Effector memory CD8-positive, alpha-beta T cell (primary cell): ENCODE measurements at places on chromosomes 2 and 18.

DNA sequence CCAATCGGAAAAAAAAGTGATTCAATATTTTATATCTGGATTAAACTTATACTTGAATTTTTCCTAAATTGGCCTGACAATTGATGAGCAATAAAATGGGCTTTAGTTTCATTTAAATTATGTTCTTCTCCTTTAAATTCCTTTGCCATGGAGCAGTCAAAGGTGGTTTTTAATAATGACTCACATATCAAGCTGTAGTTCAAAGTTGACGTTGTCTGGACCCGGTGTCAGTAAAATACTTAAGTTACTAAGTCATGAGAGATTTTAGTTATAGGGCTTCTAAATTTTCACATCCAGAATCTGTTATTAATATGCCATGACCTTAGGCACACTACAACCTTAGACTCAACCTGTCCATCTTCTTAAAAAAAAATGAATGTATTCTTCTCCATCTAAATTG, 62.5 kb downstream of the CDH2 start:
- no peaks in the 10 kb centered on the region for H3K27me3 ChIP-seq
- no peaks in the 10 kb centered on the region for H3K4me1 ChIP-seq
- H3K27ac ChIP-seq = no peak overlapping the region

DNA sequence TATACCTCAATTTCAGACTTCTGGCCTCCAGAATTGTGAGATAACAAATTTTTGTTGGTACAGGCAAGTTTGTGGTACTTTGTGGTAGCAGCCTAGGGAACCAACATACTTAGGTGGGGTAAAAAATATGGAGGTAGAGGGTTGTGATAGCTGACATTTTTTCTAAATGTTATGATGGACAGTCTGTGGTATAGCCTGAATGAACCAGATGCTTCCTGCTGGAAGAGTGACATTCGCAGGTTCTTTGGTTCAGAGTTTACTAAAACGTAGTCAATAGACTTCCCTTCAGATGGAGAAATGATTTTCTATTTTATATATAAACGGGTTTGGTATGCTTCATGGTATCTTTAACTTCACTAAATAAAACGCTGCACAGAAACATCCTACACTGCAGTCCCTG, 42.8 kb downstream of the PMAIP1 start:
- DNase-seq = no peak
- no peak overlapping the region for H3K27ac ChIP-seq

- H3K4me1 ChIP-seq = no peaks in the 10 kb centered on the region
- H3K27me3 ChIP-seq = no peaks in the 10 kb centered on the region
- no peaks in the 10 kb centered on the region for H3K36me3 ChIP-seq
- no peak overlapping the region for H3K4me3 ChIP-seq
Observed at GRCh38 chr2:163008642-163009041, 170.1 kb upstream of the KCNH7 start.

- no peaks in the 10 kb centered on the region for H3K36me3 ChIP-seq
- no peak for DNase-seq
- H3K27ac ChIP-seq = no peak overlapping the region
- no peaks in the 10 kb centered on the region for H3K27me3 ChIP-seq
- H3K4me1 ChIP-seq = no peaks in the 10 kb centered on the region
Observed at GRCh38 chr2:146068051-146068450, 1548.1 kb upstream of the ZEB2 start.

DNA sequence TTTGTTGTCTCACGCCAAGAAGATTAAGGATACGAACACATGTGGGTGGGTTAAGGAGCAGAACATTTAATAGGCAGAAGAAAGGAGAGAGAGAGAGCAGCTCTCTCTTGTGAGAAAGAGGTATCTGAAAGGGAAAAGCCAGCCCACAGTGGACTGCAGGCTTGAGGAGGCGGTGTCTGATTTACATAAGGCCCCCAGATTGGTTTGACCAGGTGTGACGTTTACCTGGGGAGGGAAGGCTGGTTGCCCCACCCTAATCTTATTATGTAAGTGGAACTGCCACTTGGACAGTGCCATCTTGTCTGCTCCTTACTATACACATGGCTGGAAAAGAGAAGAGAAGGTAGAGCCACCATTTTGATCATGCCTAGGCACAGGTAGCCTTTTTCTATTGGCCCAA, 189.2 kb downstream of the NCK2 start:
- no peak overlapping the region for H3K27ac ChIP-seq
- no peak for DNase-seq
- H3K4me1 ChIP-seq = peaks cover 14% of the 10 kb centered on the region

GRCh38 chr2:20649976-20650375, 922 bp downstream of the HS1BP3 start:
- peaks cover 5% of the 10 kb centered on the region for H3K36me3 ChIP-seq
- no peaks in the 10 kb centered on the region for H3K27me3 ChIP-seq
- peak overlapping the region; percentile 89 for H3K4me3 ChIP-seq

DNA sequence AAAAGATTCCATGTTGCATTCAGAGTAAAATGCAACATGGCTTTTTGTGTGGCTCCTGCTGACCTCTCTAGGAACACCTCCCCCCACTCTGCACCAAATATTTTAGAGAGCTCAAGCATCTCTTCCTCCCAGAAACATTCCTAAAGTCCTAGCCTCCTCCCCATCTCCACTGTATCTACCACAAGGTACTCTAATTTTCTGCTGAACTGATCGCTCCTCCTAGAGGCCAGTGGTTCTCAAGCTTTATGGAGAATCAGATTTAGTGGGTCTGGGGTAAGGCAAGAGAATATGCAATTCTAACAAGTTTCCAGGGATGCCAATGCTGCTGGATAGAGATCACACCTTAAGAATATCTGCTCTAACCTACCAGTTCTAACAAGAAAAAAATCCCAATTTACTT, 89.5 kb upstream of the HNRNPA3 start:
- H3K27me3 ChIP-seq = peaks cover 39% of the 10 kb centered on the region
- H3K4me1 ChIP-seq = no peaks in the 10 kb centered on the region
- no peaks in the 10 kb centered on the region for H3K36me3 ChIP-seq
- DNase-seq = no peak

DNA sequence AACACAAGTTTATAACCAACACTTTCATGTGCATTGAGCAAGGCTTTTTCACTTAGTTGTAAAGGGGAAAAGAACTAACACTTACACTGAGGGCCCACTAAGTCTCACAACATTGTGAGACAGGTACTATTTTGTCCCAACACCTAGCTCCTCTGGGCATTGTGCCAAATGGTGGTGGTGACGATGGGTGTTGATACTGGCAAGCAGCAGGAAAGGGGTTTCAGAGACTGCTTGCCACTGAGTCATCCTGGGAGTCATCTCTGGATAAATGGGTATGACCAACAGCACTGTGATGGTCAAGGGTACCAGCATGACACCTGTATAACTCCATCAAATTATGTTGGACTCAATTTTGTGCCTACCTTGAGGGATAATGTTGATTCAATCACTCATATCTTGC, 138.8 kb upstream of the ITGA6 start:
- no peaks in the 10 kb centered on the region for H3K36me3 ChIP-seq
- H3K4me3 ChIP-seq = no peak overlapping the region
- H3K27ac ChIP-seq = no peak overlapping the region
- peaks cover 10% of the 10 kb centered on the region for H3K27me3 ChIP-seq
- peak; percentile 29 for DNase-seq
- peaks cover 8% of the 10 kb centered on the region for H3K4me1 ChIP-seq

DNA sequence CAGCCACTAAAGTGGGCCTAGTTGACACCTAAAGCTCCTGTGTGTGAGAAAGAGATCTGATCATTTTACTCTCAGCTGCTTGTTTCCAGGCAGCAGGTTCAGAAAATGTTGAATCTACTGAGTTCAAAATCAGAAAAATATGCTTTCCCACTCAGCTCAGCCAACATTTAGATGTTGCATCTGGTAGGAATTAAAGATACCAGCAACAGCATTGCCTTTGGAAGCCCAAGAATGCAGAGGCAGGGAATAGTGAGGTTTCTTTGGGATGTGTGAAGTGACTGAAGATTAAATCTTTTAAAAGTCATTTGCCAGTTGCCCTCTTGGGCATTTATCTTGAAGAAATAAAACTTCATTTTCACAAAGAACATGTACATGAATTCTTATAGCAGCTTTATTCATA, 33.9 kb upstream of the DOCK10 start:
- H3K27ac ChIP-seq = no peak overlapping the region
- H3K27me3 ChIP-seq = peaks cover 11% of the 10 kb centered on the region
